Karpas-422 (cell line): ENCODE measurements at places on chromosomes 11 and 22. TPM values are rescaled to one million over a fixed set of nuclear protein-coding genes. Genes with fewer than 3 reads are reported as not detected.

The PRG2 gene
- total RNA-seq: not detected in 2 replicates

DNA sequence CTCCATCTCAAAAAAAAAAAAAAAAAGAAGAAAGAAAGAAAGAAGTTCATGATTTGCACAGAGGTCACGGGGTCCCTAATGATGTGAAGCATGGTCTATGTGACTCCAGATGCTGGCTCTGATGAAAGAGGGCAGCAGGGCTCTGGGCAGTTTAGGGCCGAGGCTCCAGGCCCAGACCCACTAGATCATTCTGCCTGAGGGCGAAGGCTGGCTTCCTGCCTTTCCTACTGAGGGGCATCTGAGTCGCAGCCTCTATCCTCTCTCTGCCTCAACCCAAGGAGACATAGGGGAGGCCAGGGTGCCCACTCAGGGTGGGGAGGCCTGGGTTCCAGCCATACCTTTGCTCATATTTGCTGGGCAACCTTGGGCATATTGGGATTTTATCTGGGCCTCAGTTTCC is 4.8 kb downstream of the SLC35E4 start:
- no peak overlapping the region for H3K27ac ChIP-seq
- peaks cover 21% of the 10 kb centered on the region for H3K4me1 ChIP-seq
- H3K36me3 ChIP-seq: no peaks in the 10 kb centered on the region
- DNase-seq: no peak

The SYCE3 gene
- total RNA-seq: not detected in 2 replicates

DNA sequence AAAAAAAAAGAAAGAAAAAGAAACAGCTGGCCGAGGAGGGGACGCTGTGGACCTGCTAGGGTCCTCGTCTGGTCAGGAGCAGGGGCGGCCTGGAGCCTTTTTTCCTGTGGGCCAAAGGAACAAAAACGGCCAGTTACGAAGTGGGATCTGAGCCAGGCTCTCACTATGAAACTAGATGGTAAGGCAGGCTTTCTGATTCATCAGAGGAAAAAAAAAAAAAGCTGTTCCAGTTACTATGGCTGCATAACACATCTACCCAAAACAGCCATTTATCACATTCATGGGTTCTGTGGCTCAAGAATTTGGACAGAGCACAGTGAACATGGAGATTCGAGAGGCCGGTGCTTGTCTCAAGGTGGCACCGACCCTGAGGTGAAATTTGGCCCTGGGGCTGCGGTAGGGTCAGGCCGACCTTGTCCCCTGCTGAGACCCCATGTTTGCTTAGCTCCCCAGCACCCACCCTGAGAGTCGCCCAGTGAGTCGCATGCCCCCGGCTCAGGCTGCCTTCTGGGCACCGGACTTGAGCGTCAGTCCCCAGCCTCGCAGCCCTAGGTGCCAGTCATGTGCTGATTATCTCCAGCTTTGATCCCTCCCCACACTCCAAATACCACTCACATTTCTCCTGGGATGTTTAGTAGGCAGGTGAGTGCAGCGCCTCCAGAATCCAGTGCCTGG is 34.2 kb downstream of the MRGPRD start:
- H3K4me1 ChIP-seq: peaks cover 10% of the 10 kb centered on the region
- H3K27me3 ChIP-seq: no peaks in the 10 kb centered on the region
- H3K36me3 ChIP-seq: no peaks in the 10 kb centered on the region
- no peak for DNase-seq
- H3K4me3 ChIP-seq: no peak overlapping the region

DNA sequence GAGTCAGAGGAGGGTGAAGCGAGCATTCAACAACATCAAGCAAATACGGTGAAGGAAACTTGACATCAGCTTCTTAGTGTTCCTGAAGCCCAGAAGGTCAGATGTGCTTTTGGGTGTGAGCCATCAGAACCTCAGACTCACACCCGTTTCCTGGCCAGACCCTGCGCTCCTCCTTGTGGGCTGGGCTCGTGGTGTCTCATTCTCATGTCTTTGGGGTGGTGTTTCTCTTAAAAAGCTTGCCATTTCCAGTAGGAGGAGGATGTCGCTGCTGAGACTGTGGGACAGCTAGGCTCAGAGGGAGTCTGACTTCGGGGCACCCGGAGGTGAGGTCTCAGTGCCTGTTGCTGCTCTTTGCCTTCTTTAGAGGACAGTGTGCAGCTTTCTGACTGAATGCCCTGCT is 24.2 kb downstream of the PPFIBP2 start:
- H3K4me1 ChIP-seq: peaks cover 23% of the 10 kb centered on the region
- H3K4me3 ChIP-seq: no peak overlapping the region
- H3K27ac ChIP-seq: no peak overlapping the region
- no peaks in the 10 kb centered on the region for H3K36me3 ChIP-seq

The APOBEC3C gene
- 6.2 TPM in 2 replicates for total RNA-seq

- peaks cover 18% of the 10 kb centered on the region for H3K4me1 ChIP-seq
- no peak overlapping the region for H3K4me3 ChIP-seq
- H3K27ac ChIP-seq: no peak overlapping the region
- no peak for DNase-seq
- peaks cover 2% of the 10 kb centered on the region; the same call in 1 of the 2 replicates for H3K27me3 ChIP-seq
- H3K36me3 ChIP-seq: no peaks in the 10 kb centered on the region
Observed at GRCh38 chr11:35049859-35050531, 89.0 kb upstream of the CD44 start.

DNA sequence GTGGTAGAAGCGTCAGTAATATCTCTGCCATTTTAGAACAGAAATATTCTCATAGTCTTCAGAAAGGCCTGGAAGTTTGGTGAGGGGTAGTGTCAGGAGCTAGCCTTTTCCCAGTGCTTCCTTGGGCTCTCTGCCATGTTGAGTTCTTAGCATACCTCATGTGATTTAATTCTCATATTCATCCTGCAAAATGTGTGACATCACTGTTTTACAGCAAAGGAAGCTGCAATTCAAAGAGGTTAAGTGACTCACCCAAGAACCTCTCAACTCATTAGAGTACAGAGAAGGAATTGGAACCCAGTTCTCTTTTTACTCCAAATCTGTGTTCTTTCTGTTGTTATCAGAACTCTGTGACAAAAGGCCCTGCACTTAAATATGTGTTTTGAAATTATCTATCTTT is 72.1 kb downstream of the RNF169 start:
- H3K4me1 ChIP-seq: no peaks in the 10 kb centered on the region
- no peak overlapping the region for H3K27ac ChIP-seq
- no peaks in the 10 kb centered on the region for H3K27me3 ChIP-seq
- no peak for DNase-seq
- H3K4me3 ChIP-seq: no peak overlapping the region

GRCh38 chr22:50435291-50436014 is 39.4 kb downstream of the SBF1 start:
- H3K27me3 ChIP-seq: no peaks in the 10 kb centered on the region
- 0 out of 2 replicates have a peak, but pooled peaks cover 2% of the 10 kb centered on the region for H3K36me3 ChIP-seq
- no peak for DNase-seq
- H3K4me1 ChIP-seq: no peaks in the 10 kb centered on the region
